ENCODE measurements at places on chromosomes 12 and 14.

- DNase-seq, result no peak
Measured at GRCh38 chr12:79747274-79747673, 56.5 kb upstream of the PAWR start.

DNA sequence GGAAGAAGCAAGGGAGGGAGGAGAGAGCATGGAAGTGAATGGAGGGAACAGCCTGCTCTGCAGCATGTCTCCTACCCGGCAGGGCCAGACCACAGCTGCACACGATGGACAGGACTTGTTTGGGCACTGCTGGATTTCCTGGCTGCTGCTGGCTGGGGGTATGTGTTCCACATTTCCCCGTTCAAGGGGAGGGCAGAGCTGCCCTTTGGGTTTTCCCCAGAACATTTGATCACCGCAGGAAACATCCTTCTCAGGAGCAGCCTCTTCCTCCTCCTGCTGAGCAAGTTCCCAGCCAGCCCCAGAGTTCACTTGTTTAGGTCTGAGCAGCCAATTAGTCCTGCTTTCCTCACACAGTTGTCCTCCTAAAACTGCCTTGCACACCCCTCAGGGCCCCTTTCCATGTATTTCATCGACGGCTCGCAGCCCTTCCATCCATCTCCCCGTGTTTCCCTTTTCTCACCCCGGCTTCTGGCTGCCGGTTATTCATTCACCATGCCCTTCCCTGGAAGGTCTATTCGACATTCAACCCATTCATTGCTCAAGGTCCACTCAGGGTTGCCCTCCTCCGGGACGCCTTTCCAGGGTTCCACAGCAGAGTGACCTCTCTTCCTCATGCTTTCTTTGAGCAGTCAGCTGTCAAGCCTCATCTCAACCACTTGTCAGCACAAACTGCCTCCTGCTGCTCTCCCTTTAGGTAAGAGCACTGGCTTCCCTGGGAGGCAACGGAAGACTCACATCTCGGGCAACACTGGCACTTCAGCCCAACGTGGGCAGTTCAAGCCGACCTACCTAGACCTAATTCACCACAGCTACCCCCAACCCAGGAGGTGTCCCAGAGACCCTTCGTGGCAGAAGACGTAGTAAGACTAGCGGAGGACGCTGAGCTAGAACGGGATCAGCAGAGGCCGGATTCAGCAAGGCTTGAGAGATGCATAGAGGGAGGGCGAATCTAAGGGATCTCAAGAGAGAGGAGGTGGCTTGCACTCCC, 20.1 kb upstream of the ANO2 start:
- no peak for DNase-seq

GRCh38 chr14:92109490-92109889, 3.1 kb upstream of the ATXN3 start:
- no peak for DNase-seq

- DNase-seq, result no peak
Measured at GRCh38 chr14:61567838-61568571, 127.3 kb upstream of the HIF1A start.

DNA sequence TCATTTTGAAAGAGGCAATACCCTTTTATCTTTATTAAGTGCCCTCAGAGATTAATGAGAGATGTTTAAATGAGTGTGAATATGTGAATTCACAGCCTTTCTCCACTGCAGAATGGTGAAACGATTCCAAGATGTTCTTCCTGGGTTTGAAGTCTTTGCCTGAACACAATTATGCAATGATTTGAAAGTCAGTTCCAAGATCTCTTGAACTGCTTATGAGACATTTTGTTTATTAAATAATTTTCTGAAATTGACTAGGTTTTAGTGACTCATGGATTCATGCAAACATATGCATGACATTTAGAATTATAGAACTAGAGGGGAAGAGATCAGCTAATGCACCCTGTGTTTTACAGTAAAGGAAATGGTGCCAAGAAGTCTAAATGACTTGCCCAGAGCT, 118.1 kb upstream of the SLC38A2 start:
- no peak for DNase-seq

DNA sequence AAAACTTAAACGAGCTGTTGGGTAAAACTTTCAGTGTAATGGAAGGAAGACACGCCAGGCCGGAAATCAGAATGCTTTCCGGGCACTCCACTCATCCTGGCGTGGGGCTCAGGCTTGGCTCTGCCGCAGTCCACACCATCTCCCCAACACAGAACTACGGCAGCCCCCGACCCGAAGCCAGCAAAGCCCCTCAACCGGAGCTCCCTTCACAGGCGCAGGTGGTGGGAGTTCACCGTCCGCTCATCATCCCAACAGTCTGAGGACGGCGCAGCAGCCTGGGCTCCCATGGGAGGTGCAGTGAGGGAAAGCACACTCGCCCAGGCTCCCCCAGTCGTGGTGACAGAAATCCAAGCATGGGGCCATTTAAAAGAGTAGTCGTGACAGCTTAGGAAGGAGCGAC, 11.0 kb upstream of the MMP17 start:
- no peak for DNase-seq

DNA sequence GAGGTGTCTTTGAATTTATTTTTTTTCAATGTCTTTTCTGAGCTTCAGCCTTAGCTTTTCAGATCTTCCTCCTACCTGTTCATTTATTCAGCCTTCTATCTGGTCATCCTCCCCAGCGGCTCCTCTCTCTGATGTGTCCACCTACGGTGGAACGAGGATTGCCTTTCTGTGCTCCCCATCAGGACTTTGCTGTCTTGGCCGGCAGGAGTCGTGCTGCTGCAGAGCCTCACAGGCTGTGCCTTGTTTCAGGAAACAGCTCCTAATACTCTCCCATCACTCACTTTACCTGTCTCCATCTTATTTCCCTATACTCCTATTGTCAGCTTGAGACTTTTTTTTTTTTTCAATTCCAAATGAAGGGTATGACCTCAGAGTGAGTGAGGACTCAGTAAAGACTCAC, 76.9 kb downstream of the KICS2 start:
- no peak for DNase-seq

DNA sequence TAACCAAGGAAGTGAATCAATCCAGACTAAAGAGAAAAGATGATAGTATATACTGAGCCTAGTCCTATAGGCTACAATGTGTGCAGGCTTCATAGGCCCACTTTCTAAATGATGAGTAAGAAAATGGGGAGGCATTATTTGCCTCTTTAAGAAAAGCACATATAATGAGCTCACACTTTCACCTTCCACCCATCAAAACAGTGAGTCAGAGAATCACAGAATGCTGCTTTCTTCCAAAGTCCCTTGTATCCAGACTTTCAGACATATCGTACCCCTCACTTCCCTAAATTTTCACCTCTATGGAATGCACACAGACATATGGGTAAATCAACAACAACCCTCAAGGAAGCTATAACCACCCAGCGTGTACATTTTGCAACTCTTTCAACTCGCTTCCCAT, 286.4 kb upstream of the PRKD1 start:
- no peak for DNase-seq

DNA sequence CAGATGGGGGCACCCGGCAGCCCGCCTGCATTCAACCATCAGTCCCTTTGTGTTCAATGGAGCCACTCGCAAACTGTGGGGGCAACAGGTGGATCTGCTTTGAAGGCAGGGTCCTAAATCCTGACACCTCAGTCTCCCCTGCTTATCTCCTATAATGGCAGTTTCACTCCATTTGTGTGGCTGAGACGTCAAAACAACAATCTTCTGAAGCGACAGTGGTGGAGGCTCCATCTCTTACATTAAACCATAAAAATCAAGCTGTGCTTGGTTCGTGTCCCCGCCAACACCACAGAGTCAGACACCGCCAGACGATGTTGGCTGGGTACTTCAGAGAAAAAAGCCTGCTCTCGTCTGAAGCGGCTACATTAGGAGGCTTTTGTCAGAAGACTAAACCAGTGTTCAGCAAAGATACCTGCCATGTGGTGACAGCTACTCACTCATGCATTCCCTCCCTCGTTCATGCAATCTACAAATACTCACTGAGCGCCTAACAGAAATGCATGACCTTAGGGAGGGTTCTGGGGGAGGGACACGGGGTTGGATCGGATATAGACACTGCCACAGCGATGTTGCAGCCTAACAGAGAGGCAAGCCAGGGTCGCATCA, 253.9 kb downstream of the FOXN3 start:
- no peak for DNase-seq

- DNase-seq, result no peak
Measured at GRCh38 chr14:35878272-35879150, 52.4 kb downstream of the BRMS1L start.

DNA sequence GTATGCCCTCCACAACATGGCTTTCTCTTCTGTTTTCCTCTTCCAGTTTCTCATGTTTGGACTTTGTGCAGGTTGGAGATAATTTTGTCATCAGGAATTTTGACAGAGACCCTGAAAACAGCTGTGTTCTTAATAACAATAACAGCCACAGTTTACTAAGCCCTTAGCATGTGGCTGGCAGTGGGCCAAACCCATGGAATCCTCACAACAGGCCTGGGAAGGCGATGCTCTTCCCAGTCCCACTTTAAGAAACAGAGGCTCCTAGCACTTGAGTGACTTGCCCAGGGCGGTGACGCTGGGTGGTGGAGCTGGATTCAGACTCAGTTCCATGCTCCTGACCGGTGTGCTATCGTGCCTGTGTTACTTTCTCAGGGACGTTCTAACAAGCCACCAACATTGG, 20.1 kb upstream of the PLEKHG3 start:
- DNase-seq, result no peak

GRCh38 chr12:47822863-47823262, 3.2 kb upstream of the HDAC7 start:
- DNase-seq, result no peak

DNA sequence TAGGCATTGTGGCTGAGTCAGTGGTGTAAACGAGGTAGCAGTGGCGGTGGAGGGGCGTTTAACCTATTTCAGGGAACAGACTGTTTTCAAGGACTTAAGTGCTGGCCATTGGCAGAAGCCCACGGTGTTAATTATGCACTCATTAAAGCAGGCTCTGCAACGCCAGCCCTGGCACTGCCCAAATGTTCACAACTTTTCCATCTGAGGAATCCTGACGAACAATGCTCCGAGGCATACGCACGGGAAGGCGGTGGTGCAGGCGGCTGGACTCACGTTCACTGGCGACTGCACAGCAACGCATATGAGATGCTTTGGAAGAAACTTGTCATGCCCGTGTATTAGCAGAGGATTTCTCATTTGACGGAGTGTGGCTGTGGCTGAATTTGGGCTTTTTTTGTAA, 70.6 kb upstream of the SLC24A4 start:
- no peak for DNase-seq

- no peak for DNase-seq
Measured at GRCh38 chr12:110935588-110935987, 15.2 kb upstream of the MYL2 start.

GRCh38 chr14:89374908-89375307, 42.1 kb downstream of the FOXN3 start:
- DNase-seq, result no peak

DNA sequence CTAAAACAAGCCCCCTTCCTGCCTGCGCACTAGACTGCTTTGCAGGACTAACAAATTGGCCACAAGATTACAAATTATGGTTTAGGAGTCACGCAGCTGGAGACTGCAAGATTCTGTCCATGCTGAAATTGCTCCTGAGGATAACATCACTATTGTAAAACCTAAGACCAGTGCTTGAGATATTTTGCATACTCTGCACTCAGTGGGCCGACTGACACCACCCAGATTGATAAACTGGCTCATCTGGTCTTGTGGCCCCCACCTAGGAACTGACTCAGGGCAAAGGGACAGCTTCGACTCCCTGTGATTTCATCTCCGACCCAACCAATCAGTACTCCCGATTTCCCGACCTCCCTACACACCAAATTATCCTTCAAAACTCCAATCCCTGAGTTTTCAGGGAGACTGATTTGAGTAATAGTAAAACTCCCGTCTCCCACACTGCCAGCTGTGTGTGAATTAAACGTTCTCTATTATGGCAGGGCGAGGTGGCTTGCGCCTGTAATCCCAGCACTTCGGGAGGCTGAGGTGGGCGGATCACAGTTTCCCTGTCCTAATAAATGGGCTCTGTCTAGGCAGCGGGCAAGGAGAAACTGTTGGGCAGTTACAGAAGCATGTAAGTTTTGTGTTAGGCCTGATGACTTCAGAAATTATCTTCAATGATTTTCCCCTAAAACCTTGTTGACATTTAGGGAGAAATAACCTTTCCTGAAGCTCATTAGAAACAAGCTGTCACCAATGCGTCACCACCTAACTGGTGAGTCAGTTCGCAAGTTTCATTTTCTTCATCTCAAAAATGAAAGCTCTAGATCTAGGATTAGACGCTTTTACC, 5.3 kb upstream of the UBC start:
- DNase-seq, result no peak

GRCh38 chr14:104694991-104695659, 5.7 kb downstream of the INF2 start:
- DNase-seq, result no peak

- DNase-seq, result no peak
Measured at GRCh38 chr12:90188857-90189256, 480.2 kb upstream of the ATP2B1 start.

DNA sequence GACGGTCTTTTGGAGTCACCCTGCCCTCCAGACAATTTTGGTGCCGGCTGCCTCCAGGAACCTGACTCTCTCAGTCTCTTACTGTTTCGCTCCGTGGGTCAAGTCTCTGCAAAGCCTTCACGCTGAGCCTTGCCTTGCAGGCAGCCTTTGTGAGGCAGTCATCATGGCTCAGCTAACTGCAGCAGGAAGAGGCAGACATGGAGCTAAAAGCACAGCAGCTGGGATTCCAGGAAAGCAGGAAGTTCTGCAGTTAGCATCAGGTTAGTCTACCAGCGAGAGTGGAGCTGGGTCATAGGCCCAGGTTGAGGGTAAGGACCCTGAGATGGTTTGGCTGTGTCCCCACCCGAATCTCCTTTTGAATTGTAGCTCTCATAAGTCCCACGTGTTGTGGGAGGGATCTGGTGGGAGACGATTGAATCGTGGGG, 305.4 kb downstream of the PCNX1 start:
- no peak for DNase-seq

DNA sequence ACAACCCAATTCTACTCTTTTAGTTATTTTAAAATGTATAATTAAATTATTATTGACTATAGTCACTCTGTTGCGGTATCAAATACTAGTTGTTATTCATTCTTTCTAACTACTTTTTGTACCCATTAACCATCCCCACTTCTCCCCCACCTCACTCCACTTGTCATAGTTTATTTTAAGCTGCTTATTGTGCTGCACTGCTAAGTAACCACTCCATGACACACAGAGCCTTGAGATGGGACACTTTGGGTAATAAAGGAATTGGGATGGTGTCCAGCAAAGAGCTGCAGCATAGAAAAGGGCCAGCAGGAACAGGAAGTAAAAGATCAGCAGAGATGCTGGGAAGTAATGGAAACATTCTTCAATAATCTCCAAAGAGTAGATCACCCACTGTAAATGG, 123.0 kb downstream of the RPS29 start:
- DNase-seq, result no peak

DNA sequence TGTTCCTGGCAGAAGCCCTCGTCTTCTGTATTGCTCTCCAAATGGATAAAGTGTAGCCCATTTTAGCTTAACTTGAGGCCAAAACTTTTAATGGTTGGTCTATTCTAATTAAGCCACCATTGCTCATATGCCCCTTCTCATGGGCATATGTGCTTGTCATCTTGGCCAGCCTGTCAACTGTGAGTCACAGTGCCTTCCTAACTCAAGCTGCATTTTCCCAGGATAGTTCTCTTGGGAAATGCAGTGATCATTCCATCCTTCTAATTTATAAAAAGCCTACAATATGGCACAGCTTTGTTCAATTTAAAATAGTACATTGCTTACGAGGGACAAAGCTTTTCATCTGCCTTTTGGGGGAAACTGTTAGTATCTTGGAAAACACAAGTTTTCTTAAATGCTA, 6.6 kb downstream of the PTHLH start:
- no peak for DNase-seq

- DNase-seq, result no peak
Measured at GRCh38 chr12:915090-915489, 34.4 kb downstream of the RAD52 start.

All from activated gamma-delta T cell (primary cell).